Trophoblast cell (in vitro differentiated cells and primary cell): ENCODE measurements at places on chromosomes 6 and 20.

DNA sequence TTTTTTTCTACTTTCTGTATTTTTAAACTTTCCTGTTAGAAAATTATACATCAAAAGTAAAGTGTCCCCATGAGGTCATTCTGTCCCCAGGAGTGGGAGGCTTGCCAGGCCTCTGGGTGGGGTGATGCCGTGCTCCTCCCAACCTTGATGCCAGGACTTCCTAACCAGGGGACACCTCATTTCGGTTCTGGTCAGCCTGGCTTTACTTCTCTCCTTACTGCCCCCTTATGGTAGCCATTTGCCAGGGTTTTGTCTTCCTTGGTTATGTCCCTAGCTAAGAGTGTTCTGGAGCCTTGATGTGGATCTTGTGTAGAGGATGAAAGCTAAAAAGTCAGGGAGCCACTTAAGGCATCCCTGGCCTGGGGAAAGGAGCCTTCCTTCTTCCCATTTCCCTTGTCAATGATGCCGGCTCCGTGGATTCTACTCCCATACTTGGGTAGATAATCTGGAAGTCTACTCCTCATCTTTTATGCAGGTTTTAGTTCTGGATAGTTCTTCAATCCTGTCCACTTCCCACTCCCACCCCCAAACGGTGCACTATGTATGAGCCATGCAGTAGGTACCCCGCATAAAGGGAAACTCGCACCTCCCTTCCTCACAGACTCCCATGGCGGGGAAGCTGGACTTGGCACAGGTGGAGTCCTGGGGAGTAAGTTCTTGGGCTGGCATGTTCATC is 164.1 kb upstream of the SALL4 start:
- peak; percentile 76 for DNase-seq

DNA sequence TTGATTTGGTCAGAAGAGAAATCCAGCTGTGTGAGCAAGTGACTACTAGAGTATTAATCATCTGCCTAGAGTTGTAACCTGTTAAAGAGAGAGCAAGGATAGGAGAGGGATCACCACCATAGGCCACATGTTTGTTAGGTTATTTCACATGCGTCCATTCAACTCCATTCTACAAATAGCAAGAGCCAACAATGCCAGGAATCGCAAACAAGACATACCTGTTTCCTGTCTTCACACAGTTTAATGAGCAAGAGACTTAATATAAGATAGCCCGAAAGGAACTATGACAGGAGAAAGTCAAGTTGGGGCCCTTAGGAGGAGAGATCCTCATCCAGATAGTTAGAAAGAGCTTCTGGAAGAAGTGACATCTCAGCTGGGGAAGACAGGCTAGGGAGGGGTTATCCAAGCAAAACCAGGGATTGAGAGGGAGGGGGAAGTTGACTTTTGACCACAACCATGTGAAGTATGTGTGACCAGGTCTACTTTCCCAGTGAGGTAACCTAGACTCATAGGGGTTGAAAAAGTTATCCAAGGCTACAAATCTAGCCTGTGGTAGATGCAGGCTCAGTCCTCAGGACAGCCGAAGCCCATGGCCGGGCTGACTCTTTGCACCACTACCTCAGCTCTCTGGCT is 147.4 kb downstream of the ALDH8A1 start:
- DNase-seq: peak; percentile 93

GRCh38 chr6:98514073-98514720 is 320.2 kb upstream of the POU3F2 start:
- DNase-seq: no peak

- DNase-seq: no peak
These were observed 102.7 kb downstream of the TRDN start for GRCh38 chr6:123533862-123534648.

DNA sequence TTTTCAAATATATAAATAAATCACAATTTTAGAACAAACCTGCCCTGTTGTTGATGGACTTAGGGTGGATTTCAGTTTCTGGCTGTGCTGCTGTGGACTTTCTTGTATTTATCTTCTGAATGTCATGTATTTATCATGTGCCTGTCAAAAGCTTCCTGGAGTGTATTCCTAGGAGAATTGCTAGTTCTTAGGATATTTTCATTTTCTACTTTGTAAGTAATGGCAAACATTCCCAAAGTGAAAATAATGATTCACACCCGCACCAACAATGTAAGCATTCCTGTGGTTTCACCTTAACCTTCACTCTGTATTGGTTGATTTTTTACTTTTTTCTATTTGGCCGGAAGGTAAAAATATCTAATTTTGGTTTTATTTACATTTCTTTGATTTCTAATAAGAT is 387.8 kb downstream of the SMOC2 start:
- peak; percentile 43 for DNase-seq
